ENCODE measurements at places on chromosomes 1 and 21.
A peak's percentile ranks its signal among the peaks of the same experiment; 100 is the strongest.

GRCh38 chr1:237814319-237814924 is 76.3 kb downstream of the ZP4 start:
- DNase-seq = peak; percentile 22

GRCh38 chr1:151508833-151509232 is 2.4 kb upstream of the CGN start:
- DNase-seq = no peak

DNA sequence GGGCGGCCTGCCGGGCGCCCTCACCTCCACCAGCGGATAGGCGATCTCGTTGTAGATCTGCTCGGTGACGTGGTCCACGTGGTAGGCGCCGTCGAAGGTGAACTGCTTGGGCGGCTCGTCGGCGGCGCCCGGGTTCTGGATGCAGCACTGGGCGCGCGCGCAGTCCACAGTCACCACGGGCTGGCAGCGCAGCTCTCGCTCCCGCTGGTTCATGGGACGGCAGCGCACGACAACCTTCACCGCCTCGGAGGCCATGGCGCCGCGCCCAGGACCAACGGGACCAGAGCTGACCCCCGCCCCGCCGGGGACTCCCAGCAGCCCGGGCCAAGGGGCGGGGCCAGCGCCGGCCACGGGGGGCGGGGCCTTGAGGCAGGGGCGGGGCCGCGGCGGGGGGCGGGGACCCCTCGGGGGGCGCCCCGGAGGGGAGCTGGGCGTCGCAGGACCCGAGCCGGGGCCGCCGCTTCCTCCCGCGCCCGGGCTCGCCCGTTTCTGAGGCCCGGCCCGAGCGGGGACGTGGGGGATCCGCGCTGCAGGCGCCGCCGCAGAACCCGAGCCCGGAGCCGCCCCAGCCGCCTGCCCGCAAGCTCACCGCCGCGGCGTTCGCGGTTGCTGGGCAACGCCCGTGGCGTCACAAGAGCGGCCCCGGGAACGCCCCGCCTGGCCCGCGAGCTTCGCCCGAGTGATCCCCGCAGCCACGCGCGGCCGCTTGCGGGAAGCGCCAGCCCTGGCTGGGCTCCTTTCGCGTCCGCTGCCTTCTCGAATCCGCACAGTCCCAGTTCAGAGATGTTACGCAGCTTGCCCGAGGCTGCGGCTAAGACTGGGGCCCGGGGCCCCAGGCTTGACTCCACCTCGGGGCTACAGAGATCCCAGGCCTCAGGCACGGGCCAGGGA is at the start of gene KIF17:
KIF17 (minus strand) TSS at position 556 of the 891 bp plus-strand sequence; CDS start at position 255, 301 bp downstream.
- DNase-seq = no peak

- no peak for DNase-seq
Observed at GRCh38 chr1:37438037-37438868, 36.1 kb upstream of the ZC3H12A start.

DNA sequence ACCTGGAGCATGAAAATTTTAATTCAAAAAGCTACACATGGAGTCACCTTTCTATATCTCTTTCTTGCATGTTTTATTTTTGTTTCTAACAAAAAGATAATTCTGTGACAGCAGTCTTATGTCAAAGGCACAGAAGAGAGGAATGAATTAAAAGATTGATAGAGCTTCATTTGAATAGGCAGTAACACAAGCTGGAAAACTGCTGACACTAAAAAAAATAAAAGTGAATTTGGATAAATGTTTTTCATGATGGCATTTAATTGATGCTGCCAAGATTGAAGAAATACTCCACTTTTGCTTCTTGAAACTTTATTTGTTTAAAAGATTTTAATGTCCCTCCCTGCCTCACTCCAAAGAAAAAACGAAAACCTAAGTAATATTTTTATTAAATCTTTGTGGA is 887.4 kb downstream of the PLA2G4A start:
- no peak for DNase-seq

DNA sequence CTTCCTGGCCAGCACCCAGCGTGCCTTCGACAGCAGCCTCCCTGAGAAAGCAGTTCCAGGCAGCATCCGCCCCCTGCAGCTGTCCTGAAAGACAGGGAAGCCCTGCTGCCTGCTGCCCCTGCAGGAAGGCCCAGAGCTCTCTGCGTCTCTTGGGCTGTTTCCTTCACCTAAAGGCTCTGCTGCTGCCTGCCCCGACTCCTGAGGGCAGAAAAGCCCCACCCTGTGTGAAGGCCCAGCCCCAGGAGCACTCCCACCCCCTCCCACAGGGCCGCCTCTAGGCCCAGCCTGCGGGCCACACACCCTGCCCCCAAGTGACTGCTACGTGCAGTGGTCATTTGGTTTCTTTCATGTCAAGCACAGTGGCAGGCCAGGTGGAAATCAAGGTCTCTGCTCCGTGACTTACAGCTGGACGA is 12.4 kb downstream of the RIPK4 start:
- no peak for DNase-seq

GRCh38 chr1:117657949-117658660 is 52.3 kb downstream of the TENT5C start:
- DNase-seq = no peak

DNA sequence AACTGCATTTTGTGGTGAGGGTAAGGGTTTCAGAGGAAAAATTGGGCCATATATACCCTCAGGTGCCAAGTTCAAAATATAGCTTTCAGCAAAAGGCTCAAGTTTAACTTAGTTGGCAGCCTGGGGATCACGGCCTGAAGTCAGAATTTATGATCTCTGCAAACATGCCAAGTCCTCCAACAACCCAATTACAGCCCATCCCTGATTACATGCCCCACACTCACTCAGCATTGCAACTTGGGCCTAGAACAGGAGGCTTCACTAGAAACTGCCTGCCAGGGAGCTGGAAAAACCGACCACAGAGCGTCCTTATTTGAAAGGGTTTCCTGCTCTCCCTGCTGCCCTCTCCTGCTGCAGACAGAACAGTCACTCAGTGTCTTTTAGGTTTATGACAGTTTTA is 12.4 kb downstream of the FYB2 start:
- DNase-seq = no peak

DNA sequence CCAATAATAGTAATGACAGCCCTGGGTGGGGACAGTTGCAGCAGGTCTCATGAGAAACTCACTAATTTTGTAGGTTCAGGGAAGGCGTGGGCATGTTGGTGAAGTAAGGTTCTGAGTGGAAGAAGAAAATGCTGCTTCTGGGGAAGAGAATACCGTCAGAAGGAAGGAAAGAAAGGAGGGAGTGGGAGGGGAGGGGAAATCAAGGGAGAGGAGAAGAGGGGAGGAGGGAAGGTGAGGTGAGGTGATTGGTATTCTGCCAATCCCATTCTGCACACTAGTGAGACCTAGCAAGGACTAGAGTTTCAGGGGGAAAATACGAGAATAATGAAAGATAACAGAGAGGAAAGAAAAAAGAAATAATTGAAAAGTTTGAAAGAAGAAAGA is 32.4 kb upstream of the MGST3 start:
- no peak for DNase-seq

DNA sequence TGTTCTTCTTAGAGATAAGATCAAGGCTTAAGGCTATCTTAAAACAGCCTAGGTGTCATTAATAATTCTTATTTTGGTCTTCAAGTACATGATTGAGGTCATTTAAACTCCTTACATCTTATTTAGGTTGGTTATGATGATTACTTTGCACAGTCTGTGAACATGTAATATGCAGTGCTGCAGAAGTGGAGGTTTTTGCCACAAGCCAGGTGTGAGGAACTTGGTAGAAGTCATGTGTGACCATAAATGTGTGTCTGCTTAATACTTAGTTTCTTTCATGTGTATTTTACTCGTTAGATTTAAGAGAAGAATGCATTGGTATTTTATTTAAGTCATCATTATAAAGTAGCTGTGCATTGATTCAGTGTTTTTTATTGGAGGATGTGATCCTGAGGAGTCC is 10.1 kb downstream of the ATG4C start:
- peak; percentile 32 for DNase-seq

GRCh38 chr1:210087058-210087457 is 145.5 kb upstream of the SERTAD4 start:
- no peak for DNase-seq

GRCh38 chr1:67675800-67676199 is 9.2 kb upstream of the GADD45A start:
- no peak for DNase-seq

- DNase-seq = no peak
Observed at GRCh38 chr21:16194788-16195537, 465.2 kb downstream of the USP25 start.

GRCh38 chr1:209755926-209756614 is at the start of gene TRAF3IP3:
Gene TRAF3IP3, plus strand, starts transcription at chr1:209756053. Its CDS starts 3,987 bp downstream, at chr1:209760040.
- DNase-seq = peak; percentile 96

DNA sequence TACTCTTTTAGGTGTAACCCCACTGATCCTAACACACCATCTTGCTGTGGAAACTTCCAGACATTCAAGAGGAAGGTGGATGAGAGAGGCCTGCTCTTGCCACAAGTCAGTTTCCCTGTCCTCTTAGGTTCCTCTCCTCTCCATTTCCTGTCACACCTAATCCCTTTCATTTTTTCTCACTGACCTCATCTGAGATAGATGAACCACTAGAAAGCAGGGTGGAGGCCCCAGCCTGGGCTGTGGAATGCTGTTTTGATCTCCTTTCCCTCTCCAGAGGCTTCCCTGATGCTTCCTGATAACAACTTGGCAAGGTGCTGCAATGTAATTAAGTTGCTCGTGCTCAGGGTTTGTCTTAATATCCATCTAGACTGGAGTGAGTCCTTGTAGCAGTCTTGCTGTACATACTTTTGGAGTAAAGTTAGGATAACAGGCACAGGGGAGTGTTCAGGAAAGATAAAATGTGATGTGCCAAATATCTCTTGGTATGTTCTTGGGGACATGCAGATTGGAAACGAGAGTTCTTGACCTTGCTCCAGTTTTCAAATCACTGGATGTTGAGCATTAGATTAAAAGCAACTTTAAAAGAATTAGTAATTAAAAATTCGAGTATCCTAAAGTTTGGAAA is 11.2 kb downstream of the LRRC42 start:
- DNase-seq = no peak

DNA sequence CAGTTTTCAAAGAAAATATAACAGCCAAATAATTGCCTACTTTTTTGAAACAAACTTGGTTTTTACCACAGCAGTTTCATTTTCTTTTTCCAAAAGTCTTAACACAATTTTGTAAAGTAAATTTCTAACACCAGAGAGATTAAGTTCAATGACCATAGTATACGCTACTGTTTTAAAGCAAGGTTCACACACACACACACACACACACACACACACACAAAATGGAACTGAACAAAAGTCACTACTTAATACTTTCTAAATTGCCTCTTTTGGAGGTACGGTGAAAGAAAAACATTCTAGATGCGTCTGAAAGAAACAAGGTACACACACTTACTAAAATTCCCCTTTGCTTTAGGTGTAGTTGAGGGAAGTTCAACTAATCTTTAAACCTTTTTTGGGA is 30.1 kb downstream of the C21orf91 start:
- DNase-seq = no peak

DNA sequence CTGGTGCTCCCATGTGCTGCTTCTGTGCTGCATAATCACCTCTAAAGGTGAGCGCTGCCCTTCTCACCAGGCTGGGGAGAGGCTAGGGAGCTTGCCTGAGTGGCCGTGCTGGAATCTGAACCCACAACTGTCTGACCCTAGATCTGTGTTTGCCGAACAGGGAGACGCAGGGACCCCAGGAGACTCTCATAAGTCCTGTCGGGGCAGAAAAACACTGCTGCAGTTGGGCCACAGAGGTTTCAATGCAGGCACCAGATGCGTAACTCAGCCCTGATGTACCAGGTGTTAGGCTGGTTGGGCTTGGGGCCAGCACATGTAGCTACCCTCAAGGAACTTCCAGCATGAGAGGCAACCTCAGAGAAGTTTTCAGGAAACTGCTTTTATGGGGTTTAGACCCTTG is 49.5 kb upstream of the DMRTB1 start:
- no peak for DNase-seq

DNA sequence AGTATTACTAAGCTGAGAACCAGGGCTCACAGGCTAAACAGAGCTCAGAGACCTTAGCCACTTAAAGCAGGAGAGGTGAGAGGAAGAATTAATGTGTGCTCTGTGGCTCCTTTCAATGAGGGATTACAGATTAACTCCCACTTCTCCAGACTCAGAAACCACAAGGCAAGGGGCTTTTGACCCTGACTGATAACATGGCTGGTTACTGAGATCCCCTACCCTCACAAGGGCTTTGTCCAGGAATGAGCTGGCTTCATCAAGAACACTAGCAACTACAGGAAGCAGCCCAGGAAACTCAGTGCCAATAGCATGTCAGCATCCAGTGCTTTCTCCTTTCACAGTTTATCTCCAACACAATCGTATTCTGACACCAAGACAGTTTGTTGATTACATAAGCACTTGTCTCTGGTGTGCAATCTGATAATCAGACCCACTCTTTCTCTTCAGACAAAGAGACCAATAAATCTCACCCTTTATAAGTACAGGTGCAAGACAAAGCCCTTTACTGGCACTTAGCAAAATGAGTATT is 38.8 kb downstream of the ERI3 start:
- DNase-seq = peak; percentile 27

DNA sequence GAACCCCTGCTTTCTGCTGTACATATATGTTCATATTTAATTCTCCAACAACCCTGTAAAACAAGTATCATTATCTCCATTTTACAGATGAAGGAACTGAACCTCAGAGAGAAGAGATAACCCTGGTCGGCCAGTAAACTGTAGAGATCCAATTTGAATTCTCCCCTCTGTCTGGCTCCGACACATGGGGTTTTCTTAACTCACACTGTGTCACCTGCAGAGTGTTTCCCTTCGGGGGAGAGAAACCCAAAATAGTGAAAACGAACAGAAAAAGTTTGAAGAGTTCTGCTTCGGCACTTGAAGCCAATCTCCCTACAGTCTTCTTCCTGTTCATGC is 17.4 kb upstream of the BCAR3 start:
- DNase-seq = no peak

DNA sequence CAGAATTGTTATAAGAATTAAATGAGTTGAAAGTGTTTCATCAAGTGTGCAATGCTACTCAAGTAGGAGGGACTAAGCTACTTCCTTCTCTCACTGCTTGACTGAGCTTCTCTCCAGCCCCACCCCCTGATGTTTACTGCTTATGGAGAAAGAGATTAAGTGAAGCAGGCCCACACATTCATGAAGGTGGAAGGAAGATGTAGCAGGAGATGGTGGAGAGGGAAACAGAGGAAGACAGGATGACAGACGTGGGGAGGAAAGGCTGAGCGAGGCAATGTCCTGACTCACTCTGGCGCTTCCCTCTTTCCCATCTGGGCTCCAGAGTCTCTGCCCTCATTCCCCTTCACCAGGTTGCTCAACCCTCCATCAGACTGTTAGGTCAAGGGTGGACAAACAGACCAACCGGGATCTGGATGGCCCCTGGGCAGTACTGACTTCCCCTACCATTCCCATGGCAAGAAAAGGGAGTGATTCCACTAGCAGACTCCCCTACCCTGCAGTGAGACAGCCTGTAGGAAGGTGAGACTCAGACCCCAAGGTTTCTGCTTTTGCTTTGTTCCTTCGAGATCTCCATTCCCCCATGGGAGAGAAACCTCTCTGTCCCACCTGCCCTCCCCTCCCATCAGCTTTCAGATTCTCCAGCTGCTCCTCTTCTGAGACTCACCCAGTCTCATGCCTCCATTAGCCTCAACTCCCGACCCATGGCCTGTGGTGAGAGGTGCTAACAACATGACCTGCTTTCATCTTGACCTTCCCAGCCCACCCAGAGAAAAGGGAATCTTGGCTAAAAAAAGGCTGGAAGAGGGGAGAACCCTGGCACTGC is 3.1 kb upstream of the ARHGEF2 start:
- peak; percentile 55 for DNase-seq

GRCh38 chr1:189646066-189646465 is 831.6 kb downstream of the BRINP3 start:
- no peak for DNase-seq

Data from Jurkat, Clone E6-1 (cell line).